Neural progenitor cell (in vitro differentiated cells): ENCODE measurements at places on chromosomes 7 and 10.
A peak's percentile ranks its signal among the peaks of the same experiment; 100 is the strongest.

GRCh38 chr7:81419731-81420130, 350.1 kb downstream of the HGF start:
- no peaks in the 10 kb centered on the region for H3K36me3 ChIP-seq
- no peak overlapping the region for H3K27ac ChIP-seq
- H3K27me3 ChIP-seq: no peaks in the 10 kb centered on the region
- no peak overlapping the region for H3K4me3 ChIP-seq
- DNase-seq: no peak
- H3K4me1 ChIP-seq: no peaks in the 10 kb centered on the region

- H3K27ac ChIP-seq: no peak overlapping the region
- H3K36me3 ChIP-seq: no peaks in the 10 kb centered on the region
- H3K4me1 ChIP-seq: no peaks in the 10 kb centered on the region
- no peak overlapping the region for H3K4me3 ChIP-seq
These were observed 100.3 kb upstream of the C10orf90 start for GRCh38 chr10:126770809-126771208.

GRCh38 chr7:135210888-135211178, 493 bp downstream of the WDR91 start:
- DNase-seq: no peak
- peak overlapping the region; percentile 84 for H3K4me3 ChIP-seq
- peaks cover 14% of the 10 kb centered on the region for H3K27me3 ChIP-seq
- H3K36me3 ChIP-seq: no peaks in the 10 kb centered on the region
- H3K27ac ChIP-seq: no peak overlapping the region

DNA sequence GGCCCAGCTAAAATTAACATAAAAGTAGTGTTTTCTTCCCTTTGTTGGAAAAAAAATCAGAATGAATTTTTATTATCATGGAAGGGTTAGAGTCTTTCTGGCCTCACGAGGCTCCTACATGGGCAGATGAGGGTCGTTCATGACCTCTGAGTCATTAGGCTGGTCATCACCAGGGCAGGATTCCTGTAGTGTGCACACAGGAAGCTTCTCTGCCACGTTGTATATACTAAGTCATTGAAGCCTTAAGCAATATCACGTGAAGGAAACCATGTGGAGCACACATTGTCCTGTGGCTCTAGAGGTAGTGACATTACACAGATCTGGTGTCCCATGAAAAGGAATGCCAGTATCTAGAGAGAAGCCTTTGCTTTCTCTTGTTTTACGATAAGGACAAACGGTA, 84.7 kb upstream of the C1QL3 start:
- no peaks in the 10 kb centered on the region for H3K36me3 ChIP-seq
- H3K27ac ChIP-seq: no peak overlapping the region
- no peak for DNase-seq

GRCh38 chr10:88317099-88317498, 266.0 kb downstream of the RNLS start:
- H3K27me3 ChIP-seq: no peaks in the 10 kb centered on the region
- no peaks in the 10 kb centered on the region for H3K36me3 ChIP-seq
- no peak overlapping the region for H3K27ac ChIP-seq
- DNase-seq: no peak

- H3K4me1 ChIP-seq: no peaks in the 10 kb centered on the region
- no peak overlapping the region for H3K4me3 ChIP-seq
- H3K36me3 ChIP-seq: no peaks in the 10 kb centered on the region
- no peak overlapping the region for H3K27ac ChIP-seq
- no peaks in the 10 kb centered on the region for H3K27me3 ChIP-seq
- DNase-seq: no peak
These were observed 82.0 kb upstream of the JCAD start for GRCh38 chr10:30141423-30141822.

- H3K4me1 ChIP-seq: peaks cover 12% of the 10 kb centered on the region
- no peak for DNase-seq
- no peaks in the 10 kb centered on the region for H3K36me3 ChIP-seq
- H3K4me3 ChIP-seq: no peak overlapping the region
- H3K27ac ChIP-seq: no peak overlapping the region
- no peaks in the 10 kb centered on the region for H3K27me3 ChIP-seq
These were observed 50.6 kb upstream of the NPY start for GRCh38 chr7:24233386-24233785.

DNA sequence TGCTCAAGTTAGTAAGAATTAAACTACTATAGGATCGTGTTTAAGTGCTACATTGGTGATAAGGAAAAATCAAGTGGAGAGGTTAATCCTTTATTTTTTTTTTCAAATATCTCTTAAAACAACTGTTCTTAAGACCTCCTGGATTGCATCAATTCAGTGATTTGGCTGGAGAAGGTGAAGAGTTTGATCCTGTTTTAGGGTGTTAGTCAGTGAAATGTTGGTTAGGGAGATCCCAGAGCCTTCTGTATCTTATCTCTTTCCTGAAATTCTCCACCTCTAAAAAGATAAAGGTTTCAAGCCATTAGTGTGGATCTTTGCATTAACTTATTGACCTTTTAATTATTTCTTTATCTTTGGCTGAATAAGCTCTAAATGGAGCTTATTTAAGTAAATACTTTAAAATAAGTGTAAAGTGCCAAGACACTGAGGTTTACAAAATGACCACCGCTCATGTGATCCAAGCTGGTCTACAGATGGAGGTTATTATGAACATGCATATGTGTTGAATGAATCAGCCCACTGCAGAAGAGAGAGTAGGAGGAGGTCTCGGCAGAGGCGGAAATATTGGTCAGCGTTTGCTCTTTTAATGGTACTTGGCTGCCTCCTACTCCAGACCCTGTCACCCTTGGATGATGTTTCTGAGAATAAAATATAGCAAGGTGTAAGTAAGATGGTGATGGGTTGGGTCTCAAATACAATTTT, 51.8 kb upstream of the BMPER start:
- no peak for DNase-seq
- no peaks in the 10 kb centered on the region for H3K4me1 ChIP-seq
- H3K4me3 ChIP-seq: no peak overlapping the region
- no peaks in the 10 kb centered on the region for H3K36me3 ChIP-seq

DNA sequence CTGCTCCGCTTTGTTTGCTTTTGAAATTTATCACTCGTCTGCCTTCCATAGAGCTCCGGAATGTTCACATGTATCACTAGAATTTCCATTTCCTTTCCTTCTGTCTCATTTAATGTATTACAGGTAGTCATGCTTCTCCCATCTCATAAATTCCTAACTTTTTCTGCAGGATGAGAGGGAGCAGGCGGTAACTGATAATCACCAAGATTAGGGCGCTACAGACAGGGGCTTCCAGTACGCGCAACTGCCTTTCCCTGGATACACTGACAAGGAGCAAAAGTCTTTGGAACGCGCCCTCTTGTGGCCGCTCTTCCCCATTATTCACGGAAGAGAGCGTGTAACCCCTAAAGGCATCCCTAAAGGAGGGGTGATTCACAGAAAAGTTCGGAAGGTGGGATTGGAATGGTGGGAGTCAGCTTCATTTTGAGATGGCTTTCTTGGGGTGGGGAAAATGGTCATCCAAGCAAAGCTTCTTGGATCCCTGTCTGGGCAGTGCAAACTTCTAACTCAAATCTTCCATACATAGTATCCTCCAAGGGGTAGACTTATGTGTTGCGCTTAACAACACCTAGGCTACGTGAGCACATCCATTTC, 6.5 kb downstream of the INHBA start:
- H3K4me3 ChIP-seq: no peak overlapping the region
- H3K4me1 ChIP-seq: peaks cover 13% of the 10 kb centered on the region
- H3K36me3 ChIP-seq: no peaks in the 10 kb centered on the region
- peak; percentile 90 for DNase-seq

DNA sequence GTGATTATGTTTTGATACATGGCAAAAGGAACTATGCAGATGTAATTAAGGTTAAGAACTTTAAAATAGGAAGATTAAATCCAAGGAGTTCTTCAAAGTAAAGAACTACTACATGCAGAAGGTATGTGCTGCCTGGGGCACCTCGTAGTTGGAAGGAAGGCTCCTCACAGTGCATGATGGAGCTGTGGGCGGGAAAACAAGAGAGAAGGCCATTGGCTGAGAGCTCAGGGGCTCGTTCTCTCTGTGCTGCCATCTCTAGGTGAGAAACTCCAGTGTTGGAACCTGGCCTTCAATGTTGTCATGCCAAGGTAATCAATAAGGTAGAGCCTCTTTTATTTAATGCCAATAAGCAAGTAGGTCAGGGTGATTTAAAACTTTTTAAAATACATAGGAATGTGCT, 391.4 kb upstream of the ETV1 start:
- no peak for DNase-seq
- H3K4me3 ChIP-seq: no peak overlapping the region
- H3K36me3 ChIP-seq: no peaks in the 10 kb centered on the region
- no peaks in the 10 kb centered on the region for H3K27me3 ChIP-seq

- no peak for DNase-seq
- H3K27me3 ChIP-seq: no peaks in the 10 kb centered on the region
- no peak overlapping the region for H3K27ac ChIP-seq
These were observed 46.2 kb upstream of the GDF10 start for GRCh38 chr10:47253651-47254375.

DNA sequence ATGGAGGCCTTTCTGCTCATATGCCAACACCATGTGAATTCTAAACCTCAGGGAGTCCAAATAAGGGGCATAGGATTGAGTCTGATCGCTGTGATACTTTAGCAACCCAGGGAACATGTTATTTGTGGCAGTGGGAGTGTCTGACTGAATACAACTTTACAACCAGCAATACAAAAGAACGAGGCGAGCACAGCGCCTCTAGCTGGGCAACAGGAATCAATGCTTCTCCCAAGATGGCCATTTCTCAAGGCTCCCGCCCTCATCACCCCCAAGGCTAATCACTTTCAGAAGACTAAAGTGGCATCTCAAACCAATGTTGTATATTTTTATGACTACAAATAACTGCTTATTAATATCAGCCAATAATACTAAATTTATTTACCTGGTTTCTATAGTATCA, 28.1 kb downstream of the YWHAG start:
- H3K36me3 ChIP-seq: no peaks in the 10 kb centered on the region
- no peaks in the 10 kb centered on the region for H3K4me1 ChIP-seq
- no peak for DNase-seq
